HepG2 (cell line): ENCODE measurements at places on chromosomes 7 and 10. TPM values are rescaled to one million over a fixed set of nuclear protein-coding genes. Genes with fewer than 3 reads are reported as not detected.

NPFFR1 gene
- total RNA-seq: under 0.01 TPM in 1 of 2 replicates, not detected in the other

CALD1 gene
- total RNA-seq: 61.2 and 112 TPM in 2 replicates

IDI2 gene
- total RNA-seq: not detected in 2 replicates

TFPI2 gene
- 0.22 and 0.24 TPM in 2 replicates for total RNA-seq

TMEM236 gene
- 0.04 TPM in 1 of 2 replicates, not detected in the other for total RNA-seq

GNAT3 gene
- total RNA-seq: not detected in 2 replicates

CPED1 gene
- total RNA-seq: 27.0 and 41.6 TPM in 2 replicates

TAS2R4 gene
- 0.28 and 0.80 TPM in 2 replicates for total RNA-seq

UCMA gene
- total RNA-seq: not detected in 2 replicates

ICA1 gene
- 0.29 TPM in 1 of 2 replicates, not detected in the other for total RNA-seq

SFRP5 gene
- 0.83 and 1.7 TPM in 2 replicates for total RNA-seq

NEUROG3 gene
- not detected in 2 replicates for total RNA-seq

ABCB4 gene
- 10.8 and 32.4 TPM in 2 replicates for total RNA-seq

PTF1A gene
- total RNA-seq: not detected in 2 replicates

EPO gene
- total RNA-seq: 9.9 and 10.3 TPM in 2 replicates

KRIT1 gene
- 29.4 and 31.2 TPM in 2 replicates for total RNA-seq

CLCN1 gene
- not detected in 2 replicates for total RNA-seq

NUTM2E gene
- total RNA-seq: 0.07 TPM in 1 of 2 replicates, not detected in the other
